ENCODE measurements at places on chromosomes 1 and 21. TPM values are rescaled to one million over a fixed set of nuclear protein-coding genes. Genes with fewer than 3 reads are reported as not detected.
A peak's percentile ranks its signal among the peaks of the same experiment; 100 is the strongest.

KMO gene
- total RNA-seq: under 0.01 TPM

- no peak for DNase-seq
Measured at GRCh38 chr21:32834211-32834915, 62.8 kb upstream of the PAXBP1 start.

DNA sequence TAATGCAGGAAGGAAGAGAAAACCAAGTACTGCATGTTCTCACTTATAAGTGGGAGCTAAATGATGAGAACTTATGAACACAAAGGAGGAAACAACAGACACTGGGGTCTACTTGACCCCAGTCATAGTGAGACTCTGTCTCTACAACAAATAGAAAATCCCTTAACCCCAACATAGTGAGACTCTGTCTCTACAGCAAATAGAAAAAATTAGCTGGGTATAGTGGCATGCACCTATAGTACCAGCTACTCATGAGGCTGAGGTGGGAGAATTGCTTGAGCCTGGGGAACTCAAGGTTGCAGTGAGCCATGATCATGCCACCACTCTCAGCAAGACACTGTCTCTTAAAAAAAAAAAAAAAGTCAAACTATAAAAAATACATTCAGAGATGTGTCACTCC lies 42.7 kb downstream of the GIPC2 start:
- DNase-seq: no peak

DNA sequence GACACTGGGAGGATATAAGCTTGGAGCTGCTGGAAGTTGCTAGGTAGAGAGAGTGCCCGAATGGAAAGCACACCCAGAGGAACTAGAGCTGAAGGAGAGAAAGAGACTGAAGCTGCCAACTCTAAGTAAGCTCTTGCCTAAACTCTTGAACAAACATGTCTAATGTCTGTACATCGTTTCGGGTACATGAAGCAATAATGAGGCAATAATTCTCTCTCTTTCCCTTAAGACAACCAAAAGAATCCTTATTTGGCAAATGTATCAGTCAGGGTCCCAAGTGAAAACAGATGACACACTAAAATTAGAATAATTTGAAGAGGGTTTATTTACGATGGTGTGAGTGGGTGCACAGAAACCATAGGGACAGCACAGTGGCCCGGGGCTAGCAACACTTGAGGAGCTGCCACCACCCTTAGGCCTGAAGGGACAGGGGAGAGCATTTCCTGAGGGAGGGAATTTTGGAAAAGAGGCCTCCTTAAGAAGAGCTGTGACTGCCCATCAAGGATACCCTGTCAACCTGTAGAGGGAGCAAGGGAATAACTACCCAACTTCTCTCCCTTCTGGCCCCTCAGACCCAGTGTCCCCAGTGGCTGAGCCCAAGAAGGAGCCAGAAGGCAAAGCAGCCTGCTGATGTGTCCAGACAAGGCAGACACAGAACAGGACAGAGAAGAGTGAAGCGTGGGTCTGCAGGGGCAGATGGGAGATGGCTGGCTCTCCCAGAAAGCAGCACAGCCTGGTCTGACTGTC lies 36.1 kb upstream of the KHDRBS1 start:
- no peak for DNase-seq

RNASEL gene
- 18.3 TPM for total RNA-seq

DNA sequence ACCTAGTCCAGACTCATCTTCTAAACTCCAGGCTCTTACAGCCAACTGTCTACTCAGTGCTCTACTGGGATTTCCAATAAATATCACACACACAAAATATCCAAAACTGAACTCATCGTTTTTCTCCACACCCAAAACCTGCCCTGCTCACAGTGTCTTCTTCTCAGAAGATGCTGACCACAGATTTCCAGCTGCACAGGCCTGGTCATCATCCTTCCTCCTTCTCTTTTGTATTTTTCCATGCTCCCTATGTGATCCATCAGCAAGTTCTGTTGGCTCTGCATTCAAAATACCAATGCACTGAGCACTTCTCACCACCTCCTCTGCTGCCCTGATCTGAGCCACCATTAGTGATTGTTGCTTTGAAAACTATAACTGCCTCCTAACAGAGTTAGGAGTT lies 159.5 kb upstream of the KAZN start:
- no peak for DNase-seq

DNA sequence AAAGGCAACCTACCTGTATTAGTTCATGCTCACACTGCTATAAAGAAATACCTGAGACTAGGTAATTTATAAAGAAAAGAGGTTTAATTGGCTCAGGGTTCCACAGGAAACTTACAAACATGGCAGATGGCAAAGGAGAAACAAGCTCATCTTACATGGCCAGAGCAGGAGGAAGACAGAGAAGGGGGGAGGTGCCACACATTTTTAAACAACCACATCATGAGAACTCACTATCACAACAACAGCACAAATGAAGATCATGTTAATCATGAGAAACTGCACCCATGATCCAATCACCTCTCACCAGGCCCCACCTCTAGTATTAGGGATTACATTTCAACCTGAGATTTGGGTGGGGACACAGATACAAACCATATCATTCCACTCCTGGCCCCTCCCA lies 90.6 kb upstream of the KCTD3 start:
- DNase-seq: no peak

- DNase-seq: no peak
Measured at GRCh38 chr1:232705815-232706575, 76.1 kb upstream of the SIPA1L2 start.

DNA sequence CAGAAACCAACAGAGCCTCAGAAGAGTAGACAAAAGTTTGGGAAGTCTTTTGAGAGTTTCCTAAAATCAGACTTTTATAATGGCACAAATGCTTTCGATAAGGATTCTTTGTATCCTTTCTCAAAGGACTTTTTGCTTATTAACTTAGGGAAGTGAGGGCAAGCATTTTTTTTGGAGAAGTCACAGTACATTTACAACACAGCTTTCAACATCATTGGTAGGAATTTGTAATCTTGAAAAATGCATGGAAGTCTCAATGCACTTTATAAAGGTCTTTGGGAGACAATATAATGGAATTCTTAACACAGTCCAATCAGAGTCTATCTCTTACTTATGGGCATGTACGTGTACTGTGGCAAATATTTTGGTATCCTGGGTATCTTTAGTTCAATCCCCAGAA lies 325.8 kb upstream of the NR5A2 start:
- DNase-seq: no peak

GRCh38 chr1:202680586-202681352 lies 29.5 kb downstream of the SYT2 start:
- no peak for DNase-seq

- no peak for DNase-seq
Measured at GRCh38 chr1:14240265-14240664, 358.2 kb upstream of the KAZN start.

- DNase-seq: peak; percentile 43
Measured at GRCh38 chr1:39625462-39626273, 13.8 kb downstream of the HEYL start.

DNA sequence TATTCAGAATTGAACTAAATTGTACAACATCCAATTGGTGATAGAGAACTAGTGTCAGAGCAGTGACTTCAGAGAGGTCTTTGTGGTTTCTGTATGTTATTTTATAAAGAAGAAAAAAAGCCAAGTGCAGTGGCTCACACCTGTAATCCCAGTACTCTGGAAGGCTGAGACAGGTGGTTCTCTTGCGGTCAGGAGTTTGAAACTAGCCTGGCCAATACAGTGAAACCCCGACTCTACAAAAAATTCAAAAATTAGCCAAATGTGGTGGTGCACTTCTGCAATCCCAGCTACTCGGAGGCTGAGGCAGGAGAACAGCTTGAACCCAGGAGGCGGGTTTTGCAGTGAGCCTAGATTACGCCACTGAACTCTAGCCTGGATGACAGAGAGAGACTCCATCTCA lies 90.7 kb downstream of the ASH1L start:
- DNase-seq: no peak

HNRNPCL2 gene
- total RNA-seq: not detected

DNA sequence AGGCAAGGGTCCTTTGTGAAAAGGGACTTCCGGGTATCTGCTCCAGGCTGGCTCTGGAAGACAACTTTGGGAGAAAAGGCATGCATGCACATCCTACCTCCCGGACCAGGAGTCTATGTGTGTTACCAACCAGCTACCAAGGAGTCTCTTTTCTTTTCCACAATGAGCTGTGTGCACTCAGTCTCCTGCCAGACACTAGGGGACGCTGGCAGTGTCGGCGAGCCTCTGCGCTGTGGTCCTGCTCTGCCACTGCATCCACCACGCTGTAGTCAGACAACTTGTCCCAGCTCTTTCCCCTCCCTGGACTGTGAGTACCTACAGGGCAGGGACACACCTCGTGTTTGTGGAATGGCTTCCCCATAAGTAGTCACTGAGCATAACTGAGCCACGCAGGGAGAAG lies 5.1 kb upstream of the SSR2 start:
- DNase-seq: peak; percentile 63

MROH9 gene
- not detected for total RNA-seq

DNA sequence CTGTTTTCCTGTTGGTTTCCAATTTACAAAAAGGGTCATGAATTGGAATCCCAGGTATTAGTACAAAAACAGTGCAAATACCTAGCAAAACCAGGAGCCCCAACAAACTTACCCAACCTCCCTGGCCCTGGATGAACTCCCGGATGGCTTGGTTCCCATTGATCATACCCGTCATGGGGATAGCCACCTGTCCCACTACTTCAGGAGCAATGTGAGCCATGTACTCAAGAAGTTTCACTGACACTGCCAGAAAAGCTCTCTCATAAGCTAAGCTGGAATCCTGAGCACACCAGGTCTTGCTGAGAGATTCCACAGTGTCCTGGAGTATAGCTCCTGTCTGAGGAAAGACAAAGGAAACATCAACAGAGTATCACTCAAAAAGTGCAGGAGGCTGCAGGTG lies 5.7 kb downstream of the BCL2L15 start:
- no peak for DNase-seq

SPATA17 gene
- total RNA-seq: not detected

CASQ2 gene
- 10.9 TPM for total RNA-seq

GRCh38 chr1:197183195-197183748 lies 36.8 kb upstream of the ASPM start:
- no peak for DNase-seq

CLDN17 gene
- not detected for total RNA-seq

GRCh38 chr1:59673573-59674450 lies 140.9 kb upstream of the HOOK1 start:
- DNase-seq: peak; percentile 42

TM2D1 gene
- total RNA-seq: 69.7 TPM

OR2T2 gene
- total RNA-seq: not detected

- no peak for DNase-seq
Measured at GRCh38 chr1:206557636-206558473, 50.5 kb downstream of the RASSF5 start.

GRCh38 chr1:198913667-198914066 lies 274.8 kb downstream of the PTPRC start:
- no peak for DNase-seq

TNFRSF8 gene
- total RNA-seq: not detected

- peak; percentile 44 for DNase-seq
Measured at GRCh38 chr1:202811296-202812175, 782 bp downstream of the PCAT6 start.

DNA sequence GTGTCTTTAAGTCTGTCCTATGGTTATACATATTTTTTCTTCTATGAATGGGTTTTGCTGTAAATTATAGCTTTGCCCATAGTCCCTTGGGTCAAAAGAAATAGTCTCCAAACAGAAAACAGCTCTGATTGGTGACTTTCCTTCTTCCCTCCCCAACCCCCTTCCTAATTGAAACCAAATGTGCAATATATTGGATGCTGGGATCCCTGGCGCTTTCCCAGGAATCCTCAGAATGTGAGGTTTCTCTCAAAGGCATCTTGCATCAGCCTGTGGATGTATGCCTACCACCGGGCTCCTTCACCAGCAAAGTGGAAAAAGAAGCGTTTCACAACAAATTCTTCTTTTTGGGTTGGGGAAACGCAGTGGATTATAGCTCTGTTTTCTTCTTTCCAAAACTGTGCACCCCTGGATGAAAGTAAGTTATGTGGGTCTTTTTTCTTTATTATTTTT lies at the start of gene DDR2:
DDR2 (plus strand) TSS at position 248 of the 450 bp plus-strand sequence. CDS start 86,600 bp downstream, outside the sequence.
- peak; percentile 58 for DNase-seq

DNA sequence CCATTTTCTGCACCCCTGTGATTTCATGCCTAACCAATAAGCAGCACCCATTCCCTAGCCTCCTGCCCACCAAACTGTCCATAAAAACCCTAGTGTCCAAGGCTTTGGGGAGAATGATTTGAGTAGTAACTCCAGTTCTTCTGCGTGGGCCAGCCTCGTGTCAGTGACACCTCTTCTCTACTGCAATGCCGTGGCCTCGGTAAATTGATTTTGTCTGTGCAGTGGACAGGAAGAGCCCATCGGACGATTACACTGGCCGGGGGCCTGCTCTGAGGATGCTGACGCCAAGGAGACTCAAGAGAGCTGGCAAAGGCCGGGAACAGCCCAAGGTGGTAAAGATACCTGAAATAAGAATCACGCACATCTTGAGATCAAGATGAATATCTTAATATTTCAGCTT lies 29.3 kb downstream of the RSPH1 start:
- peak; percentile 6 for DNase-seq

NGF gene
- total RNA-seq: 4.5 TPM

Measured in transverse colon (tissue), 4 donors.